ENCODE measurements at places on chromosomes 11 and 22.

GRCh38 chr11:117836077-117836960, 11.8 kb upstream of the FXYD2 start:
- DNase-seq = no peak

GRCh38 chr22:47629273-47629711, 866.8 kb downstream of the TBC1D22A start:
- no peak for DNase-seq

DNA sequence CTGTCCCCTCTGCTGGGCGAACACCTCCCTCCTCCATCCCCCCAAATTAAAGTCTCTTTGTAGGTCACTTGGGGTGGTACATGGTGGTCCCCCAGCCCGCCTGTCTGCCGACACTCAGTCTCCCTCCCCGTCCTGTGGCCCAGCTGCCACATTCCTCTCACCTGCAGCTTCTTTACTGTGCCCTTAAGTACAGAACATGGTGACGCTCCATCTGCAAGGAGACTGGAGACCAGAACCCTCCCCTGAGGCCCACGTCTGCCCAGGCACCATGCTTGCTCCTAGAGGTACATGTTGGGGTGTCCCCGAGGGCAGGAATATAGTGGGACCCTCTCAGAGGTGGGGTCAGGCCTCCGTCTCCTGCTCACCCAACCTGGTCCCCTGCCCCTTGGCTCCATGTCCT, 5.6 kb upstream of the EHD1 start:
- DNase-seq = no peak

DNA sequence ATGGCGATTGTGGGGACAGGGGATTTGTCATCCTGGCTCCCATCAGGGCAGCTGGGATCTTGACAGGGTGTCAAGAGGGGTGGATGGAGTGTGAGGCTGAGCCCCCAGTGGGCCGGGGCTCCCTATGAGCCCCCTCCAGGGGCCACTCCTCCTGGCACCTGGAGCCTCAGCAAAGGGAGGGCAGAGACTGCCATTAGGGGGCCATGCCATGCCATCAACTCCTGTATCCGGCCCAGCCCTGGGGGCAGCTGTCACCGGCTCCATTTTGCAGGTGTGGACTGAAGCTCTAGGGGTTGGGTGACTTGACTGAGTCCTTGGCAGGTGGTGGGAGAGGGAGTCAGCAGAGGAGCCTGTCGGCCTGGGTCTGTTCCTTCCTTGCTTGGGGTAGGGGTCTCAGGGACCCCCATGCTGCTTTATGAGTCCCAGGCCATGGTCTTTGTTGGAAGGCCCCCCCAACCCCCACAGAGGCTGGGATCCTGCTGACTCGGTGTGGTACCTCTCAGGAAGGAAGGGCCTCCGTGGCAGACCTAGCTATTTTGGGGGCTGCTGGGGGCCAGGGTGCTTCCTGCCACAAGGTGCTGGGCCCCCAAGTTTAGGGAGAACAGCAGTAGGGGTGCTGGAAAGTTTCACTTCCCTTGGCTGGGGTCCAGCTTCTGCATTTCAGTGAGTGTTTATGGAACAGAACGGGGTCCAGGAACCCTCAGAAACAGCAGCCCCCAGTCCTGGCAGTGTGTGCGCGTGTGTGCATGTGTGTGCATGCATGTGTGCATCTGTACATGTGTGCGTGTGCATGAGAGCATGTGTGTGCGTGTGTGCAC, 1.5 kb downstream of the ACY3 start:
- no peak for DNase-seq

DNA sequence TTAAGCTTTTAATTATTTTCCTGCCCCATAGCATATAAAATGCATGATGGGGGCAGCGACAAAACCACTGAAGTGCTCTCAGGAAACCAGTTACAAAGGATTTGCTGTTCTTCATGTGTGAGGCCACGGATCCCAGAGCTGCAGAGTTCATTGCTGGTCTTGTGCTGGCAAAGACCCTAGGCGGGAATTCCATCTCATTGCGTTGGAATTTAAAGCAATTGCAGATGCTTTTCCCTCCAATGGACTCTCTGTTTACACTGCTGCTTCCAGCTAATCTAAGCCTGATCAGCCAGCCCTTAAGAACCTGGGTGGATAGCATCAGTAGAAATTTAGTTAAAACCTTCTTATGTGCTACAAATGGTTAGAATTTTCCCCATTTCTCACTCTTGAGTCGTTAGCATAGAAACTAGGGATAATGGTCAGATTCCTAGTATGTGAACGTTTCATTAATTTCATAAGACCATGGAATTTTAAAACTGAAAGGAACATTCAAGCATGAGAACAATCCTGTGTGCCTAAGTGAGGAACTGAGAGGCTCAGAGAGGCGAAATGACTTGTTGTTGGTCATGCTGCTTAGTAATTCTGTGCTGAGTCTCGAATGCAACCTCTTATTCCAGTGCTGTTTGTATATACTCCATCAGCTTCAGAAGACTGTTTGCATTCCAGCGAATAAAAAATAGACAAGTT, 36.1 kb upstream of the ADSL start:
- peak; percentile 70 for DNase-seq
